Endothelial cell of umbilical vein (primary cell): ENCODE measurements at places on chromosomes 6 and 20.

DNA sequence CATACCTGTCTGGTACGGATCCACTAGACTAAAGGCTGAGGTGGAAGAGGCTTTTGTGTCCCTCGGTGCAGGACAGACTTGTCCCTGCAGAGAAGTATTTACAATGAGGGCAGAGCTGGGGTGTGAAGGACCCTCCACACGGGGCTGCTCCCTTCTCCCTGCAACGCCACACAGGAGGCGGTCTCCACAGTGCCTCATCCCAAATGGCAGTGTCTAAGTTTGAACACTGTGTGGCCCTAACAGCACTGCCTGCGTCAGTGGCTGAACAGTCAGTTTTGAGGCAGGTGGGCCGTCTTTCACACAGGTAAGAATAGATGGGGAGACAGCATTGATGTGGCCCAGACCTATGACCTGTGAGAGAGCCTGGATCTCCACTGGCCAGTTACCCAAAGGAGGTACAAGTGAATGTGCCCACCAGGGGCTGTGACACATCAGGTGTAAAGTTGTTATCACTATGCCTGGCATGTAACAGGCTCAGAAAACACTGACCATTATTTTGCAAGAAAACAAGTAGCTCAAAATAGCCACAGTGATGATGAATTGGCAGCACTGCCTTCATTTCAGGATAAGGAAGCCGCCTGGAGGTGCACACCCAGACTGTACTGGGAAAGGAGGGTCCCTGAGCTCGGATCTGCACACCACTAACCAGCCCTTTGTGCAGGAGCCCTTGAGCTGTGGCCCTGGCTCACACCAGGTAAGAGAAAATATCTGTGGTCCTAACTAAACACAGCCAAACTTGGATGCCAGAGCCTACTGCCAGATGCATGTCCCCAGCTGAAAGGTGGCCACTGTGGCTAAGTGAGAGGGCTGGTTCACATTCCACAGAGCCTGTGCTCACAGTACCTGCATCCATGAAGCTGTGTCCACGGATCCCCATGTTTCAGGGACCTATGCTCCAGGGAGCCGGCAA, 246.7 kb downstream of the DLL1 start:
- DNase-seq: no peak

DNA sequence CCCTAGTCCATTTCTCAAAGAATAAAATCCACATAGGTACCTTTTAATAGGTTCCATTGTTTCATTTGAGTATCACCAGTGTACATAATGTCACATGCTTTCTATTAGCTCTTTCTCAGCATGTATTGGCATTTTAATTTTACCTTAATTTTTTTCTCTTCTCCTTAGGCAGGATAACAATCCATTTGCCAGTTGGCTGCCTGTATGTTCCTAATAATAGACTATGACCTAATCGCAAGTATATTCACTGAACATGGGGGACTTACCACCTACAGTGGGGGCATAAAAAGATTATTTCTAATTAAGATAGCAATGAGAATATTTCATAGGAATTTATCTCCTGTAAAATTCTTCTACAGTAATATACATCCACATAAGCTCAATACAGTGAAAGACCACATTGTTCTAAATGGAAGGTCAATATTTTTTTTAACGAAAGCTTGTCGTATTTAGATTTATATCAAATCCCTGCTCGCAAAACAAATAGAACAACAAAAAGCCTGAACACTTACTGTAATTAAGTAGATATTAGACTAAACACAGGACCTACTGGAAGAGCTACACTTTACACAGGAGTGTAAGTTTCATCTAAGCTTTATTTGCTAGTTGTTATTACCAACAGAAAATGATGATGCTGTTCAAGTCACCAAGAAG, 76.4 kb downstream of the OGFRL1 start:
- DNase-seq: no peak

DNA sequence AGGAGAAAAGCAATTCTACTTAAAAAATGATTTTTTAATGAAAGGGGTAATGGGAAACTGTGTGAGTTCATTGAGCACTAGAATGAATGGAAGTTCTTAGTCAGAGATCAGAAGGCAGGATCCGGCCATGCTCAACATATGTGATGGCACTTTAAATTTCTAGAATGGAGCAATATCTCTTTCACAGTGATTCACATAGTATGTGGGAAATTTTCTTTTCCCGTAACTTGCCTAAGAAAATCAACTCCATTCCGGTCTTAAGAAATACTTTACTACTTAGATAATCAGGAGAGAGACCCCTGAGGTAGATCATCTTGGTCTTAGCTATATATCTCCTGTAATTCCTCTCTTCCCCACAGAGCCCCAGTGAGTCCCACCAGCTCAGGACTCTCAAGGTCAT, 131.8 kb downstream of the SCML4 start:
- DNase-seq: no peak

- peak; percentile 41 for DNase-seq
Measured at GRCh38 chr6:11654876-11655275, 117.3 kb downstream of the TMEM170B start.

GRCh38 chr6:6004390-6004995, 2.2 kb downstream of the NRN1 start:
- peak; percentile 23 for DNase-seq
